ENCODE measurements at places on chromosomes 7 and 10.

GRCh38 chr10:112904000-112904399 lies 46.0 kb upstream of the TCF7L2 start:
- no peak for DNase-seq

- no peak for DNase-seq
These were observed 118.2 kb downstream of the CUX1 start for GRCh38 chr7:101935521-101936141.

DNA sequence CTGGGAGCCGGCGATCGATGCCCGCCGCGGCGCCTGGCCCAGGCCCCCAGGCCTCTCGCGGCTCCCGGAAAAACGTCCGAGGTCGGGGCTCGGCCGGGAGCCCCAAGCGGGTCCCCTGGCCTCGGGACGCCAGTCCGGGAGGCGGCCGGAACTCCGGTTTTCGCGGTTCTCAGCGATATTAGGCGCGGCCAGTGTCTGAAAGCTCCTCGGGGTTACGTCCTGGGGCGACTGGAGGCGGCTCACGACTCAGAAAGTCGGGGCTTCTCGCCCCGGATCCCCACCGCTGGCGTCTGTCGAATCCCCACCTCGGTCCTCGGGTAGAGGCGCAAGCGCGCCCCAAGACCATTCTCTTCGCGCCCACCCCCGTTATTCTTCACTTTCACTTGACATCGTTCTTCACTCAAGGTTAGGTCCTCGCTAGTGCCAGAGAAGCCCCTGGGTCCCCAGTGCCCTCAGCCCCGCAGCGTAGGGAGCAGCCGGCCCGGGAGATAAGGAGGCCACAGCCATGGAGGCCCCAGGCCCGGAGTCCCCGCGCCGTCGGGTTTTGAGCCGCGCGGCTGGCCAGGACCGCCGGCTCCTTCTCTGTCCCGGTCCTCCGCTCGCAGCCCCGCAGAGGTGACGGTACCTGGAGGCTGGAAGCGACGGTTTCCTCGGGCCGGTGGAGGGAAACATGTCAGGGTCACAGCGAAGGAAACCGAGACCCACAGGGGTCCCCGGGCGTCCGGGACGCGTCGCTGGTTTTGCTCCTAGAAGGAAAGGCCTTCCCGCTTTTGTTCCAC lies 35.2 kb upstream of the EBLN1 start:
- DNase-seq = peak; percentile 18

GRCh38 chr10:5486853-5487235 lies 12.5 kb downstream of the CALML5 start:
- no peak for DNase-seq

GRCh38 chr7:67512481-67512880 lies 515.8 kb downstream of the TYW1 start:
- DNase-seq = no peak

DNA sequence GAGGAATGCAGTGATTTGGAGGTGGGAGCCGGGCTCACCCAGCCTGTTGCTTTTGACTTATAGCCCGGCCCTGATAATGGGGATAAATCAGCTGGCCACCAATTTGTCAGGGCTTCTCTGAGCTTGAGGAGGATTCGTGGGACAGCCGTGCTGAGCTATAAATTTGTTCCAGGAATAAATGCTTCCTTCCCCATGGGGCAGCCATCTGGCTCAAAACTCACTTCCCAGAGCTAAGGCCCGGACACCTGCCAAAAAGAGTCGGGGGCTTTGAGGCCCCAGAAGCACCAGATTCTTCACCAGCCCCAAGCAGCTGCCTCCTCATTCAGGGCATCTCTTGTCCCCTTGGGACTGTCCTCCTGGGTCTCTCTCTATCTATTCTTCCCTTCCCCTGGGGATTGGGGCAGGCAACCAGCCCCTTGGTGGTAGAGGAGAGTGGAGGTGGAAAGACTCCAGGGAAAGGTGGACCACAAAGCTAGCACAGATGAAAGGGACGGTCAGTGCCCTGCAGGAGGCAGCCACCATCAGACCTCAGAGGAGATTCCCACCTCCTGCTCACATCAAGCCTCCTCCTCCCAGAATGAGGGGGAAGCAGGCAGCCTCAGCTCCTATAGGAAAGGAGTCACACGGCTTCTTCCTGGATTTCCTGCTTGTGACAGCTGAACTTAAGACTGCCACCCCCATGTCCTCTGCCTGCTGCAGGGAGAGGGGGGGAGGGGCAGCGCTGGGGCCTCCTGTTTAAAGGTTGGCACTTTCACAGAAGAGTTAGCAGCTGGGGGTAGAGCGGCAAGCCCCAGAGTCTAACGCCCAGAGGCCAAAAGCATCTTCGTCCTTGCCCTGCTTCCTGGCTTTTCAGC lies 44.2 kb upstream of the LRRC4 start:
- DNase-seq = no peak

GRCh38 chr10:12608761-12609160 lies 259.4 kb downstream of the CAMK1D start:
- DNase-seq = no peak

DNA sequence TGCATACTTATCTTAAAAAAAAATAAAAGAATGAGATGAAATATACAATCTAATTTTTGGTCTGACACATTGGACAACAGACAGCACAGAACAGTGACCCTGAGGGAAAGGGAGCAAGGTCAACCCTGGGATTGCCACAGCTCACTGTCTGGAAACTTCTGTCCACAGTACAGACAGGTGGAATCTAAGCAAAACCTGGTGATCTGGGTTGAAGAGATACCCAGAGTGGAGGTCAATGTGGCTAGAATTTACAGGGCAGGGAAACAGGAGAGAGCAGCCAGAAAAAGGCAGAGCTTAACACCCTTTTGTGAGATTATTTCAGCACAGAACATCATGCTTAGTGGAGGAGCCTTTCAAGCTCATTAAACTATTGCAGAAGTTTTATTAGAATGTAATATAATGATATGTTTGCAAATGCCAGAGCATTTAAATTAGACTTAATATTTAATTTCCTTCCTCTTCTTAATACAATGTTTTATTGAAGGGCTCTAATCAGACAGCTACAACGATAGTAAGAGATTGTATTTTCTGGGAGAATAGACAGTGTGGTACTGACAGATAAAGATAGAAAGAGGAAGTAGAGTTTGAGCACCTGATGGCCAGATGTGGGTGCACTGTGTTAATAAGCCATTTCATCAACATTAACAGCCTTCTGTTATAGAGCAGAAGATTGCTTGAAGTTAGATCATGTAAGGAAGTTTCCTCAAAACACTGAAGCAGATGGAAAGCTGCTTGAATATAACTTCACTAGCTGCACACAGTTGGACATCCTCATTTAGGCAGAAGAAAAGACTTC lies 309.4 kb downstream of the HGF start:
- DNase-seq = no peak

DNA sequence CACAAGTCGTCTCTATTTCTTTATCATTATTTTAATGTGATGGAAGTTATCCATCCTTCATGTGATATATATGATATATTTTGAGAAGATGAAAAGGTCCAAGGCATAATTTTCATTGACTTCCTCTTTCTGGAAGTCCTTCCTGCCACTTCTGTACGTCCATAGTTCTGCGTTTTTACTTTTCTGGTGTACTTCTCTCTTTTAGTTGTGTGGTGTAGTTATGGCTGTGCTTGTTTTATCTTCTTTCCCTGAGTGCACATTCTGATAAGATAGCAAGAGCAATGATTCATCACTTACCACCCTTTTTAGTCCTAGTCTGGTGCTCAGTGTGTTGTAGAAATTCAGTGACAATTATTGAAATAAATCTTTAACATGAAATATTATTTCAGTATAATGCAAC lies 231.3 kb upstream of the FERD3L start:
- no peak for DNase-seq

DNA sequence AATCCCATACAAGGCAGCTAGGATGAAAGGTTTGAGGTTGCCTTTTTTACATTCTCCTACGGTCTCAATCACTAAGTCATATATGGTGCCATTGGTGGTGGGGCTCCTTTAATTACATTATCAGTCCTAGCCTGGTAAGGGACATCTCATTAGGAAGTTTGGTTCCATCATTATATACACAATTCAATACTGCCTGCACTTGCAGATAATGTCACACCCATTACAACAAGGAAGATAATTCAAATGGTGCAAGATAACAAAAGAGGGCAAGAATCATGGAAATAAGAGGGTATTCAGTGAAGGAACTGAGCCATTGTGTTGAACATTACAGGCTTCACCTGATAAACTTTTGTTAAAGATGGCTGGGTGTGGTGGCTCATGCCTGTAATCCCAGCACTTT lies 1.7 kb upstream of the TMEM248 start:
- no peak for DNase-seq

GRCh38 chr10:83541046-83541445 lies 598.3 kb upstream of the GHITM start:
- DNase-seq = no peak

GRCh38 chr10:97259119-97259518 lies 33.3 kb downstream of the ARHGAP19 start:
- DNase-seq = no peak

DNA sequence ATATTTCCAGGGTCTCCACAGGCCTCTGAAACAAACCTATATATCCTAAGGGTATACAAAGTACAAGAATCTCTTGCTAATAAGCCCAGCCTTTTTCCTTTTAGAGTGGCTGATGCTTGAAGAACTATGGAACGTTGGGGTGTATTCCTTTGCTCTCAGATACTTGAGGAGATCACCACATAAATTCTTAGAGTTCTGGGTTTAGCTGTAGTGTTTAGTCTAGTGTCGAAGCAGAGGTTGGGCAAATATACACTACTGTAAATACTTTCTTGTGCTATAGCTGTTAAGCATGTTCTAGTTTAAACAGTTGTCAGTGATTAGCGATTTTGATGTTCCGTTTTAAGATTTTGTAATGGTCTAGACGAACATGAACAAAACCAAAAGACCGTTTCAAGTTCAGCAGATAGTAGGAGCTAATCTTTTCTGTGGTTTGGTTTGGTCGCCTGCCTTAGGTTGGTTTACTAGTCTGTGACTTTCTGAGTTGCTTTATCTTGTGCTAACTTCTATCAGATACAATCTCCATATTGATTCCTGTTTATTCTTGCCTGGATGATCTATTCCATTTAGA lies 229.6 kb downstream of the NSUN6 start:
- no peak for DNase-seq

GRCh38 chr10:70352401-70353097 lies 29.9 kb downstream of the LRRC20 start:
- no peak for DNase-seq

GRCh38 chr10:73183667-73184281 lies 15.9 kb downstream of the FAM149B1 start:
- no peak for DNase-seq

GRCh38 chr7:121202834-121203233 lies 126.0 kb upstream of the WNT16 start:
- DNase-seq = no peak

DNA sequence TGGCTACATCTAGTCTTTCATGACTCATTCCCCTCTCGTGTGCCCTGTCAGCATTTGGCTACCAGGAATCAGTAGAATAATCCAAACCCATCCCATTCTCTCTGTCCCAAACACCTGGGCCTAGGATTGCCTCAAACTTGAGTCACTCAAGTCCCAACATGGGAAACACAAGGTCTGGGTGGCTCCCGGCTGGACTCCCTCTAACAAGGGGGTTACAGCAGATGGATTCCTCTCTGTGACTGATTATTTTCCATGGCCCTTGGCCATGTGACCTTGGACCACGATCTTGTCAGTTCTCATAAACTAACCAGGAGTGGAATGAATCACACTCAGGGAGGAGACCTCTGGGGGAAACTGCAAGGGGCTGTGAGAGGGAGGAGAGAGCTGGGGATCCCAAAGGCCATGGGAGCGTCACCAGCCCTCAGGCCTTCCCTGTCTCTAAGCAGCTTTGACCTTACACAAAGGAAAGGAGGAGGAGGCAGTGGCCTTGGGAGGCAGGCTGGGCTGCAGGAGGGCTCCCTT lies 533.1 kb downstream of the KCNMA1 start:
- no peak for DNase-seq

DNA sequence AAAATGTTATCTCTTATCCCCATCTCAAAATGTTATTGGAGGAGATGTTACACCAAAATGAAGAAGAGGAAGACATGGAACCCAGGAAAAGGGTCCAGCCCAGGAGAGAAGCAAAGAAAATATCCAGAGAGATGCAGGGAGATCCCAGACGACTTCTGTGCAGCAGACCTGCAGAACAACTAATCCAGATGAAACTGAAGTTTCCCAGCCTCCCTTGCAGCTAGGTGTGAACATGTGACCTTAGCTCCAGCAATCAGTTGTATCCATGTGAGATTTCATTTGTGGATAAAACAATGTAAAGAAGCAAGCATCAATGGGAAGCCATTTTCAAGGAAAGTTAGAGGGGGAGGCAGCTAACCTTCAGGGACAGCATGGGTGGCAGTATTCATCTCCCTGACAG lies 55.8 kb upstream of the NANOS1 start:
- DNase-seq = no peak

DNA sequence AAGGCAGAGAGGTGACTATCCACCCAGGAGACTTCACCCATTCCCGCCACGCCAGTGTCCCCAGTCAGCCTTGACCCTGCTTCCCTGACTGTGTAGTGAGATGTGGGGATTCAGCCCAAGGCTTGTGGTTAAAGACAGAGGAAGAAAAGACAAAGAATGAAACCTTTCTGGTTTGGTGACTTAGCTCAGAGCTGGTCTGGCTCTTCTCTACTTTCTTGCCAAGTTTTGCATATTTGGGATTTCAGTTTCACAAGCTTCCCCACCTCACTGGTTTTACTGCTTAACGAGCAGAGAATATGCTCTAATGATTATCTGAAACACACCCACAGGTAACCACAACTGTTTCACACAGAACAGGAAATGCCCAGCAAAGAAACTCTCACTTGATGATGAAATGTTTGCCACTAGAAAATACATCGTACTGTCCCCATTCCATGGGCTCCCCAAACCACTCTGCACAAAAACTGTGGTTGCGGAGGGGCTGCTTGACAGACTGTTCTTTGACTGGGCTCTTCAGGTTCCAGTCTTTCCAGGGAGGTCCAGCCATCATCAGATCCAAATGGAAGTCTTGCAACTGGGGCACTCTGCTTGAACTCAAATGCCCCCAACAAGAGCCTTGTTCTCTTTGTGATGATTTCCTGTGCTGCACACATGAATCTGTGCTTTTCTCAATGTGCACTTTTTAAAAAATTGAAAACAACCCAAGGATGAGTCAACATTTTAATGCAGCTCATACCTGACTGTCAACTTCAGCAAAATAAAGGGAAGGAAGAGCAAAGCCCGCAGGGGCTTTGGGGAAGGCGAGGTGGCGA lies 95.5 kb downstream of the CTBP2 start:
- no peak for DNase-seq

DNA sequence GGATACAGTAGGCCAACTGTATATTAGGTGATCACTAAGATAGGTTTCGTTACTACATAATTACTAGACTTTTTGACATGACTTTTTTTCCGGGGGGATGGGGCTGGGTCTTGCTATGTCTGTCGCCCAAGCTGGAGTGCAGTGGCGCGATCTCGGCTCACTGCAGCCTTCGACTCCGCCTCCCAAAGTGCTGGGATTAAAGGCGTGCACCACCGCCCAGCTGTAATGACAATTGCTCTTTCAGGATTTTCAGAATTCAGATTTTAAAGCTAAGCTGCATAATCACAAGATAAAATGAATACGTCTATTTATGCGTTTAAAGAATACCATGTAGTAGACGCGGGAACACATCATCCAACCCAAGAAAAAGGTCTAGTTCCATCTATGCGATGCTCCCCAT lies 982 bp downstream of the IDI1 start:
- peak; percentile 21 for DNase-seq

GRCh38 chr10:60429084-60429849 lies 39.6 kb upstream of the ANK3 start:
- no peak for DNase-seq

- no peak for DNase-seq
These were observed 4.3 kb upstream of the MARVELD1 start for GRCh38 chr10:97708976-97709946.
